NCI-H524 (cell line): ENCODE measurements at places on chromosomes 13 and 19.

DNA sequence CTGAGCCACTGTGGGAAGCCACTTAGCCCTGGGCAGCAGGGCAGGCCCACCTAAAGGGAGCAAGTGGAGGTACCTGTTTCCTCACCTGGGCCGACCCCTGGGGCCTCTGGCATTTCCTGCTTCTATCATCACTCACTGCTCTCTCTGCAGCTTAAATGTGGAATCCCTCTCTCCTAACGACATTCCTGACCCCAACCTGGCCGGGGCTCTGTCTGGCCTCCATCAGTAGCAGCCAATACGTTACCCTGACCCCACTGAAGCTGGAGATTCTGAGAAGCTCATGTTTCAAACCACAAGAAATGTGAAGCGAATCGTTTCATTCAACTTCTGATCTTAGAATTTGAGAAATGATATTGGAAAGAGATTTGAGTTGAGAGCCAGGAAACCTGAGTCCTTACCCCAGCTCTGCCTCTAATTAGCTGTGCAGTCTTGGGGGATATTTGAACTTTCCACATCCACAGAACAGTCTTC is 39.9 kb downstream of the DOCK9 start:
- no peak for DNase-seq

GRCh38 chr19:35559281-35559659 is 4.2 kb downstream of the ATP4A start:
- peak; percentile 22 for DNase-seq

- no peak for DNase-seq
These were observed 198.2 kb upstream of the SOX1 start for GRCh38 chr13:111868716-111869115.

- DNase-seq: no peak
These were observed 933.1 kb downstream of the DIAPH3 start for GRCh38 chr13:59230484-59231264.

DNA sequence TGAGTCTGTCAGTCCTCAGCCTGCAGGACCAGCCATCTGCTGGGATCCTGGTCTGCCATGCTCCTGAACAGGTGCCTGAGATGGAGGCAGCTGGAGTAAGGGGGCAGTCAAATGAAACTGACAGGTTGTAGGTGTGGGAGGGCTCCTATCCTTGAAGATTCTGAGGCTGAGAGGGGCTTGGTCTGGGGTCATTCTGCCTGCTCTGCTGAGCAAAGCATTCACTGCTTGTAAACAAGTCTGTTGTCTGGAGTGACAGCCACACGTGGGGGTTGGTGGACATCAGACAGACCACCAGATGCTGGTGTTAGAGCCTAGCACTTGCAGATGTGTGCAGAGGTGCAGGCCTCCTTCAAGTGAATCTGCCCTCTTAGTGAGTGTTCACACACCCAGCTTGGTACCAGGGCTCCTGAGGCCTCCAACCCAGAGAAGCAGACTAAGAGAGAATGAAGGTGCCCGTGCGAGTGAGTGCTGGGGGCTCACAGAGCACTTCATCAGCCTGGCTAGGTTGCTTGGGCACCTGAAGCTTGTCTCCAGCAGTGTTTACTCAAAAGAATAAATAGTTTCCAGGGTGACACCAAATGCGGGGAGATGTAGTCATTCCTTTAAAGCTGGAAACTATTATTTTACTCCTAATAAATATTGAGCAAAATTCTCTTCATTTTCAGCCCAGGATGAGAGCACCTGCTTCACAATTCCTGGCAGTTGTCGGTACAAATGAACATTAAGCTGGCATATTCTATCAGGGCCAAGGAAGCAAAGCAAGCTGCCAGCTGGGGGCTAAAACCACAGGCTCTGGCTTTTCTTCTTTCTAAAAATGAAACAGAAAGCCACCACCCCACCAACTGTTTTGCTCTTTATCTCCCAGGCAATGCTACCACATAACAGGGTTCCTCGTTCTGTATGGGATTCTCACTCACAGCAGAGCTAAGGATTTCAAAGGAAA is 82.3 kb downstream of the RNASEH2B start:
- peak; percentile 40 for DNase-seq

GRCh38 chr13:49395878-49396380 is 47.9 kb downstream of the CAB39L start:
- no peak for DNase-seq

- DNase-seq: no peak
These were observed 14.3 kb upstream of the FNDC3A start for GRCh38 chr13:48961379-48961778.

- no peak for DNase-seq
These were observed 249.6 kb downstream of the TSHZ3 start for GRCh38 chr19:31099515-31100205.

GRCh38 chr13:112259511-112259910 is 116.6 kb upstream of the SPACA7 start:
- DNase-seq: peak; percentile 5

GRCh38 chr13:44104197-44104490 is 224.4 kb downstream of the LACC1 start:
- no peak for DNase-seq

- no peak for DNase-seq
These were observed 60.4 kb downstream of the RASA3 start for GRCh38 chr13:114071991-114072390.

DNA sequence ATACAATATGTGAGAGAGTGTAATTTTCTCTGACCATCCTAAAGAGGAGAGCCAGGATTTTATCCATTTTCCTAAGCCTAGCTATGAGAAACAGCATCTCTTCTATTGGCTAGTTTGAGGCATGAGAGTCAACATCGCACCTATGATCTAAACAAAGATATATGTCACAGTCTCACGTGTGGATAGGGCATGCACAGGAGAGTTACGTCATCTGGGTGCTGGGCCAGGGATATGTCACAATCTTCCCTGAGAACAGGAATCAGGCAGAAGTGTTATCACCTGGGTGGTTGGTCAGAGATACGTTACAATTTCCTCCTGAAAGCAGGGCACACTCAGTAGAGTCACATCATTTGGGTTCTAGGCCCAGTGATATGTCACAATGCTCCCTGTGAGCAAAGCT is 53.9 kb upstream of the ZNF730 start:
- no peak for DNase-seq

GRCh38 chr19:49155820-49156346 is 687 bp upstream of the HRC start:
- no peak for DNase-seq

- DNase-seq: no peak
These were observed 2.8 kb downstream of the MAMSTR start for GRCh38 chr19:48716562-48717291.

DNA sequence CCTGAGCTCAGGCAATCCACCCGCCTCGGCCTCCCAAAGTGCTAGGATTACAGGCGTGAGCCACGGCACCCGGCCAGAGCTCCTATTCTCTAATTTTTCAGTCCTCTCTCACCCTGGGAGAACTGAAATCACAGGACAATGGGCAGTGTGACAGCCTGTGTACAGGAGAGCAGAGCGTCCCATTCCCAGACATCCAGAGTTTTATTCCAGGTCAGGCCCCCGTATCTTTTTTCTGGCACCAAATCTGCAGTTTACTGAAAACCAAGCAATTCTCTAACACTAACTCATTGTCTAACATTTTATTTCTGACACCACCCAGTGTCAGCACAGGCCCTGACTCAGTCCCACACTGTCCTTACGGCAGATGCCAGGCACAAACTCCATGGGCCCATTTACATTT is 6.7 kb downstream of the ZNF708 start:
- DNase-seq: no peak

GRCh38 chr19:57210381-57210780 is 19.1 kb downstream of the ZNF264 start:
- no peak for DNase-seq
